ENCODE measurements at places on chromosomes 3 and 15.

DNA sequence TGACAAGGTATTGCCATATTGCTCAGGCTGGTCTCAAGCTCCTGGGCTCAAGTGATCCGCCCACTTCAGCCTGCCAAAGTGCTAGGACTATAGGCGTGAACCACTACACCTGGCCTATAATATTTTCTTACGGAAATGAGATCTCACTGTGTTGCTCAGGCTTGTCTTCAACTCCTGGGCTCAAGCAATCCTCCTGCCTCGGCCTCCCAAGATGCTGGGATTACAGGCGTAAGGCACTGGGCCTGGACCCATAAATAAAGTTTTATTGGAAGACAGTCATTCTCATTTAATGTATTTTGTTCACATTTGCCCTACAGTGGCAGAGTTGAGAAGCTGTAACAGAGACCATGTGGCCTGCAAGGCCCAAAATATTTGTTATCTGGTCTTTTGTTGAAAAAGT lies 142.1 kb downstream of the RBPMS2 start:
- DNase-seq: no peak

- peak; percentile 81 for DNase-seq
These were observed 549 bp downstream of the TRH start for GRCh38 chr3:129974833-129975704.

GRCh38 chr3:25448750-25449692 lies 21.0 kb downstream of the RARB start:
- peak; percentile 67 for DNase-seq

DNA sequence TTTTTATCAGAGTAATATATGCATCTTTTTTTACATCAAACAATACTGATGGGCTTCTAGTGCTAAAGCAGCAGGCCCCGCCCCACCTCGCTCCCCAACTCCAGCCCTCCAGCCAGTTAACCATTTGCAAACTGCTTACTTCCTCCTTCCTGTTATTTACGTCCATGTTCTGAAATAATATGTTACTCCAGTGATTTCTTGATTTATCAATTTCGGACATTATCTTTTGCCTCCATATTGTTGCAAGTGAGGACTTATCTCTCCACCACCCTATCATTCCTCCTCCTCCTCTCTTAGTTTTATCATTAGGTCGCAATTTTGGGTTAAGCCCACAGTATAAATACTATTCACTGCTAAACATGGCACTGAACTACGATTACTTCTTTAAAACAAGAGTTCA lies 39.5 kb downstream of the ZNF710 start:
- DNase-seq: no peak

GRCh38 chr3:25056803-25057351 lies 371.2 kb upstream of the RARB start:
- DNase-seq: no peak

- no peak for DNase-seq
These were observed 5.9 kb upstream of the CD47 start for GRCh38 chr3:108096532-108097321.

GRCh38 chr15:50335251-50335650 lies 19.7 kb downstream of the GABPB1 start:
- no peak for DNase-seq

- DNase-seq: no peak
These were observed 30.3 kb upstream of the TSC22D2 start for GRCh38 chr3:150377601-150378300.

DNA sequence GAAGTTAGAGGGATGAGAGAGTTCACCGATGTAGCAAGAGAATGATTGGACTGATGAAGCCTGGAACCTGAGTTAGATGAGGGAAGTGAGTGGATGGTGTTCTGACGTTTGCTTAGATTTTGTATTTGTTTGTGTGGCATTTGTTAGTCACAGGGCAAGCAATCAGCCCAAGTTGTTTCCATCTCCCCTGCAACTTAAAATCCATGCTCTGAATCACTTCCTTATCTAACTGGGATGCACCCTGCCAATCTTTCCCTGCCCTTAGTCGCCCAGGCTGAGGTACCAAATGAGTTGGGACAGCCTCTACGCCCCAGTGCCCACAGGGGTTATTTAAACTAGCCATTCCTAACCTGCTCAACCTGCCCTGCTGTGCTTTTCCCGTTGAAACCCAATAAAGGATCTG lies 12.6 kb downstream of the PAQR5 start:
- no peak for DNase-seq
